ENCODE measurements at places on chromosomes 12 and 14.
A peak's percentile ranks its signal among the peaks of the same experiment; 100 is the strongest.

- DNase-seq, result peak; percentile 33
These were observed 722 bp downstream of the FAM234B start for GRCh38 chr12:13044906-13045299.

DNA sequence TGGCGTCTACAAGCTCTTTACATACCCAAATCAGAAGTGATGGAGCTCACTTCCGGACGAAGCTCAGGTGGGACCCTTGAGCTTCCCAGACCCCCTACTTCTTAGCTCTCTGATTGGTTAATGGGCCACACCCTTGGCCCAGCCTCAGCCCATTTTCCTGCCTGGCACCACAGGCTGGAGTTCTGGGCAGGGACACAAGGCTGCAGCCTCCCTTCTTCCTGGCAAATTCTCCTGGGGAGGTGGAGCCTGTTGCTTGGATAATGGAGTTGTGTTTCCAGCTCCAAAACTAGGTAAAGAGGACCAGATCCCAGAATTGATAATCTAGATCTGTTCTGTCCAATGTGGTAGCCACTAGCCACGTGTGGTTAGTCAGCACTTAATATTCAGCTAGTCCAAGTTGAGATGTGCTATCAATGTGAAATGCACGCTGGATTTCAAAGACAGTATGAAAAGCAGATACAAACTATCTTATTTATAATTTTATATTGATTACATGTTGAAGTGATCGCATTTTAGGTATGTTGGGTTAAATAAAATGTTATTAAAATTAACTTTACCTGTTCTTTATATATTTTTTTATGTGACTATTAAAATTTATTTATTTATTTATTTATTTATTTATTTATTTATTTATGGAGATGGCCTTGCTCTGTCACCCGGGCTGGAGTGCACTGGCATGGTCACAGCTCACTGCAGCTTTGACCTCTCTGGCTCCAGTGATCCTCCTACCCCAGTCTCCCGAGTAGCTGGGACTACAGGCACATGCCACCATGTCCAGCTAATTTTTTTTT lies 12.6 kb upstream of the FAIM2 start:
- DNase-seq, result no peak

DNA sequence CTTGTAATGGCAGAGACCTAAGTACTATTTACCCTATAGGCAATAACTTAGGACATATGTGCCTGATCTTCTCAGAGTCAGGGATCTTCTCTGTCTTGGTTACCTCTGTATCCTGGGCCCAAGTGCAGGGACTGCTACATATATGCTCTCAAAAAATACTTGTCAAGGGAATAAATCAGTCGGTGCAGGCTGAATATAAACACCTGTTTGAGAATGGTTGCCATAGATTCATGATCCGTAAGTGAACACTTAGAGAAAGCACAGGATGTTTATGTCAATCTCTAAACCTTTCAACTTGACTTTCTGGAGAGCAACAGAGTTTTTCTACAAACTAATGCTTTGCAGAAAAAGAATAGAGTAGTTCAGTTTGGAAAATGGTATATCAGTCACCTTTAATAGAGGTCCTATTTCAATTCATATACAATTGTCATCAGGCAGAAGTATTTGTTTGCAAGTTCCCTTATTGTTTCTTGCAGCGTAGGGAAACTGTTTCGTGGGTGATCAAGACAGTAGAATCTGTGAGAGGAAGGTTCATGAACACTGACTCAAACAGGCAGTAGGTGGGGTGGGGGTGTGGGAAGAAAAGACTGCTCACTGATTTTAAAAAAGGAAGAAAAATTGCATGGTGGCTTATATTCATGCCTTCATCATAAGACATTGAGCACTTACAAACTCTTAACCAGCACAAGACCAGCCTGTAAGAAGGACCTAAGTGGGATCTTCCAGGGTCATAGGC lies 6.0 kb upstream of the UBE2N start:
- DNase-seq, result no peak

GRCh38 chr14:69812711-69813110 lies 15.7 kb upstream of the SLC10A1 start:
- no peak for DNase-seq

DNA sequence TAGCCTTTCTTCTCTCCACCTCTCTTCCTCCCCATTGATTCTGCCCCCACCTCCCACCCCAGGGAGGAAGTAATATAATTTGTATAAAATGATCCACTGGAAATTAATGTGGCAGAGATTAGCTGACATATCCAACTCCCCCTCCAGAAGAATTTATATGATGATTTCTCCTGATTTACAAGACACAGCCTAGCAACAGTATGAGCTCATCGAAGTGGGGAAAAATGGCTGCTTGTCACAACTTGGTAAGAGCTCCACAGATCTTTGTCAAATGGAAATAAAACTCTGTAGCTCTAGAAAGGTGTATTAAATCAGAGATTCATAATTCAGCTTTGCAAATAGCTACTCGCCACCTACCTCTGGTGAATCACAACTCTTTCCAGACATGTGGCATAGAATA lies 195.7 kb downstream of the NOVA1 start:
- no peak for DNase-seq

DNA sequence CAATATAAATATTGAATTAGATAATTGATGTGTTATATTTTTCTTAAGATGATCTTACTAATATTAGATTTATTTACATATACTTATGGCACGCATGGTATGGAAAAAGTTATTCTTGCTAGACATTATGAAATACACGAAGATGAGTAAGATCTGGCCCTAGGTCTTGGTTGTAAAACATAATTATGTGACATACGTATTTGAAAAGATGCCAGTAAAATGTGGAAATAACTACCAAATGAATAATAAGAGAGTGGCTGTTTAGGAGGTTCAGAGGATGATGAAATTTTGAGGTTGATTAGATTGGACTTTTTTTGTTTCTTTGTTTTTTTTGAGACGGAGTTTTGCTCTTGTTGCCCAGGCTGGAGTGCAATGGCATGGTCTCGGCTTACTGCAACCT lies 41.3 kb downstream of the FANCM start:
- DNase-seq, result no peak

DNA sequence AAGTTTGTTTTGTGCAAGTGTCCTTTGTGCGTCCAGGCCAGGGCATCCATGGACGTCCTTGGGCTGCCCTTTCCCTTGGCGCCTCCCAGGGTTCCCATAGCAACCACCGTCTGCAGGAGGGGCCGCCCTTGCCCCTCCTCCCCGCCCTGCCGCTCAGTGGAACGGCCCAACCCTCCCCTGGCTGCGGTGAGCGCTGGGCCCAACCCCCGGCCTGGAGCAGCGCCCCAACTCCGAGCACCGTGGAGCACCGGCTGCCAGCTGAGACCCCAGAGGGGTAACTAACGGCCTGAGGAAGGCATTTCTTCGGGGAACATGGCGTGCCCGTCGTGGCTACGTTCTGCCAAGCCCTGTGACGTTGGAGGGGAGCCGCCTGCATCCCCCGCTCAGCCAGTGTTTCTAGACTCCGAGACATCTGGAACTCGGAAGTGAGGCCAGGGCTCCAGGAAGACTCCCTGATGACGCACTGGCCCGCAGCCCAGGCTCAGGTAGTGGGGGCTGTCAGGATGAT lies 5.3 kb upstream of the ACACB start:
- DNase-seq, result peak; percentile 93

DNA sequence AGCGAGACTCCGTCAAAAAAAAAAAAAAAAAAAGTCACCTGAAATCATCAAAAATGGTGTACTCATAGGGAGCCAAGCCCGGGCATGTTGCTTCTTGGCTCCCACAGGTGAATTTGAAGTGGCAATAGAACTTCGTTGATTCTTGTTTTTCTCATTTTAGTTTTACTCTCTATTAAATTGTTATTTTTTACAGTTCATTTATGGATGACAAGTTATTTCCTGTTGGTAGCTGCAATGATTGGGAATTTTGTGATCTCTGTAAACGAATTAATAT lies 1.3 kb downstream of the TM7SF3 start:
- DNase-seq, result no peak

Measured in right hindlimb (tissue), 1 donor.